ENCODE measurements at places on chromosomes 4 and X.

- DNase-seq: no peak
Measured at GRCh38 chr4:77169481-77169880, 12.5 kb downstream of the CCNG2 start.

- no peak for DNase-seq
Measured at GRCh38 chr4:102860611-102861324, 8.0 kb upstream of the CISD2 start.

DNA sequence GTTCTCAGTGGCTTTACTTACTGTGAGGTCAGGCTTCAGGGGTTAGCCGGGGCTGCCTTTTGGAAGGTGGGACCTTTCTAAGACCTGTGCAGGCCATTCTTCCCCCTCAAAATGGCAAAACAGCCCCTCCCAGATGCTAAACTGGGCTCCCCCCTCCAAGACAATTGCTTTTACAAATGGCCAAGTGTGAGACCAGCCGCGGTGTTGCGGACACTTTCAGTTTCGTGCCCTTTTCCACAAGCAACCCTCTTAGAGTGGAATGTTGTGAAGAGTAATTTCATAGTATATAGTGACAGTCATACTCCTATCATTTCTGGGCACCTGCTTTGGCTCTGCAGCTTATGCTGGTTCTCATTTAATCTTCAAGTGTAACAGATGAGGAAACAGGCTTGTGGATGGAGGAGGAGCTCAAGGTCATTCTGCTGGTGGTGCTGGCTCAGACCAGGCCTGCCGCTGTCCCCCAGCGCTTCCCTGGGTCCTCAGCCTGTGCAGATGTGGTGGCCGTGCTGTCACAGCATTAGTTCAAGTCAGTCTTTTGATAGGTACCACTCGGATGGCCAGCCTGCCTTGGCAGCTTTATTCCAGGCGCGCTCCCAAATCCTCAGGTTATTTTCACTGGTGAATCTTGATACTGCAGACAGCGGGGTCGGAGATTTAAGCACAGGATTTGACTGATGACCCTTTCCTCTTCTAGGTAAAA lies 55.0 kb upstream of the TADA2B start:
- DNase-seq: no peak

GRCh38 chr4:51942108-51942832 lies 77.9 kb downstream of the LRRC66 start:
- DNase-seq: no peak

DNA sequence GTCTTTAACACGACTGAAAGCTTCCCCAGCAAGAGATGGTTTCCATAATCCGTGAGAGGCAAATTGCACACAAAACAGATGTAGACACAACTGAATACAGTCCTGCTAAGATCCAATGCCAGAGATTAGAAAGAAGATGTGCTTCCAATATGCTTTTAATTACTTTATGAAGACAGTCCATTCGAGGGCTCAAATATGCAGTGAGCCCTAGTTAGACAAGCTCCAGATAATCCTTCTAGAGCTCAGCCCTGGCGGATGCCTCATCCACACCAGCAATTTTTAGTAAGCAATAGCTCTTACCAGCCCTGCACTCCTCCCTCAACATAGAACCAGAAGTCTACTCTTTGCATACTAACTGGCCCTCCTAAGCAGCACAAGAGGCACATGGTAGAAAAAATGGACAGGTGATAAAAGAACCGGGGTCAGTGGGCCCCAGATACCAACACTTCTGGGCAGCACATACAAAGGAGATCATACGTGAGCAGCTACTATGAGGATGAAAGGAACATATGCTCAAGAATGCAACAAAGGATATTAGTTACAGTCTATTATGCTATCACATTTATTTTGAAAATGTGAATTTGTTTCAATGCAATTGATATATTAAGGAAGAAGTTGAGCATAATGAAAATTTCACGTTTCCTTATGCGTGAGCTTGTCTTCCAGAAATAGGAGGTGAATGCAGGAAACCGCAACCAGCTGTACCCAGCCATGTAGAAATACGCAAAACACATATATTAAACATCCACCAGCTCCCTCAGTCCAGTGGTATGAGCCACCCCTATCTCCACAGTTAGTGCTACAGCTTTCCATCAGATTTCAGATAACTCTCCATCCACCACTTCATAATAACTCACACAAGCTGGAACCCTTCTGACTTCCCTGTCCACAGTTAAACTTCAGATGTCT lies 34.3 kb downstream of the GPC4 start:
- no peak for DNase-seq

- DNase-seq: no peak
Measured at GRCh38 chrX:67583171-67583570, 39.4 kb downstream of the AR start.

DNA sequence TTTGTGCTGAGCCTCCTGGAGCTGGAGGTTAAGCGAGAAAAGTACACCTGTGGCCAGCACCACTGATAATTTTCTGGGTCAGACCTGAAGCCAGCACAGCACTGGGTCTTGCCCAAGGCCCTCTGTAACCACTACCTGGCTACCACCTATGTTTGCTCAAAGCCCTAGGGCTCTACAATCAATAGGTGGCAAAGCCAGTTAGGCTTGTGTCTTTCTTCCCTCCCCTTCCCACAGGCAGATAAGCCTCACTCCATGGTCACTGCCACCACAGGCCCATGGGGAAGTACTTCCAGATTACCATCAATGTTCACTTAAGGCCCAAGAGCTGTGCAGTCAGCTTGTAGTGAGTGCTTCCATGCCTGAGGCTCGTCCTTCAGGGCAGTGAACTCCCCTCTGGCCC lies 35.2 kb upstream of the ARMCX4 start:
- DNase-seq: no peak

GRCh38 chr4:2788532-2789103 lies 4.3 kb upstream of the SH3BP2 start:
- no peak for DNase-seq

DNA sequence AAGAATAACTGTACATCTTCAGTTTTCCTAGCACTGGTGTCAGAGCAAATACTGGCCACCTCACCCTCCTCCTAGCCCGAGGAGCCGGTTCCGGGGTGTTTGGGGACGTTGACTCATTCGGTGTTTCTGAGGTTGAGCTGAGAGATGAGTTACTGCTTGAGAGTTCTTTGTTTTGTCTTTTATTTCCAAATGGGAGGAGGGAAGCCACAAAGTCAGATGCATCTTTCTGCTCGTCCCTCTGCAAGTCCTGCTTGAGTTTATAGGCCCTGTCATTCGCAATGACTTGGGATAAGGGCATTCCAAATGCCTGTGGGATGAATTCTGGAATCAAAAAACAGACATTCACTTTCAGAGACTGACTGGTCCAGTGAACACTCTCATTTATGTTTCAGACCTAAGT lies 77.5 kb downstream of the HCCS start:
- no peak for DNase-seq

- no peak for DNase-seq
Measured at GRCh38 chr4:41329361-41329760, 72.6 kb downstream of the UCHL1 start.

GRCh38 chr4:171846232-171846631 lies 33.0 kb downstream of the GALNTL6 start:
- DNase-seq: peak; percentile 33

DNA sequence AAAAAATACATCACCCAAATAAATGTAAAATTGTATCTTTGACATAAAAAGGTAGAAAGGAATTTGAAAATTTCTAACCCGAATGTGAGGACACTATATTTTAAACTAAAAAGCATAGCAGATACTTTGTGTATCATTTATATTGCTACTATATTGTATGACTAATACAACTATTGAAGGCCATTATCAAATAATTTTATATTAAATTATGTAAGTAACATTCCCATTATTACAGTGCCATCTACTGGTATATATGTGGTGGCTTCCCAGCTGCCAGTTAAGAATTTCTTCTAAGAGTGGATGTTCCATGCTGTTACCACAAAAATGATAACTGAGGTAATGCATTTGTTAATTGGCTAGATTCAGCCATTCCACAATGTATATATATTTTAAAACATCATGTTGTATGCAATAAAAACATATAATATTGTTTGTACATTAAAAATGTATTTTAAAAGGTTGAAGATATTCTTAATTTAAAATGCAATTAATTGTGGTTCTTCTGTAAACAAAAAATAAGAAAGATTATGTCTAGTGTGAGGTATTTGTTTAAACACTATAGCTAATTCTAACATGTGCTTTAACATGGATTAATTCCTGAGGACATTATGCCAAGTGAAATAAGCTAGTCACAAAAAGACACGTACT lies 65.3 kb downstream of the EGF start:
- DNase-seq: peak; percentile 14

- peak; percentile 2 for DNase-seq
Measured at GRCh38 chr4:126242679-126243390, 928.1 kb downstream of the FAT4 start.

DNA sequence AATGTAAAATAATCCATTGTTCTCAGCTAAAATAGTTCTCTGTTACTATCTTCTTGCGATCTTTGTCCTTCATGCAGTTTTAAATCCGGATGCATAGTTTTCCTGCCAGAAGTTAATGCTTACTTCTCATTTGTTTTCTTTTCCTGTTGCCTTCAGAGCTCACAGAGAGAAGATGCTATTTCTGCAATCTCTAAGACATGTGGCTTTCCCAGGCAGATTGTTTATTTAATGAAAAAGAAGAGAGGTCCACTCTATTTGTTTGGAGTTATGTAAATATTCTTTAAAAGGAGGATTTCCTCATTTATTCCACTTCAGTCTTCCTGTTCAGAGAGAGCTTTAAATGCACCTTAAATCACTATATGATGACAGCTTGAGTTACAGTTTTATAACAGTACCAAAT lies 39.3 kb upstream of the HPGD start:
- no peak for DNase-seq

DNA sequence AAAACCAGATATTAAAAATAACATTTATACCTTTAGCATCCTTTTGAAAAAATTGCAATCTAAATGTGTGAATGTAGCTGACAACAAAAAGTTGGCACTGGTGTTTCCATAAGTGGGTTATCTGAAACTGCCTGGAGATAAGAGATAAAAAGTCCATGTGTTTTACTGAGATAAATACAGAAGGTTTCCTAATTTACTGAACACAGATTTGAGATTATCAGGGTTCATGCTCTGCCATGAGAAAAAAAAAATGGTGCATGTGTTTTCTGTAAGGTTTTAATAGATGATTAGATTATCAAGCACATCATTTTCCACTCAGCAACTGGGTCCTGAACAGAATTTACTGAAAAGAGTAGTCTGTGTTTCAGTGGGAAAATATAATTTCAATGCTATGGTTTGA lies 326.2 kb upstream of the SLIT2 start:
- no peak for DNase-seq

- no peak for DNase-seq
Measured at GRCh38 chrX:50996930-50997329, 86.4 kb downstream of the BMP15 start.

DNA sequence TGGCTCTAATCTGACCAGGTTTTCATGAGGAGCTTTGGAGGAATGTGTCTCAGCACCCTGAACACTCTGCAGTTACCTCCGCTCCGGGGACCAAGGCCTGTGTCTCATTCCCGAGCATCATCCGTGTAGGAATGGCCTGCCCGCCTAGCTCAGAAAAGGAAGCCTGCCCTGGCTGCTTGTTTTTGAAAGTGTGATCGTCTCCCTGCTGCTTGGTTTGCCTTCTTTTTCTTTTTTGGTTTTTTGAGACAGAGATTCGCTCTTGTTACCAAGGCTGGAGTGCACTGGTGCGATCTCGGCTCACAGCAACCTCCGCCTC lies 73.3 kb downstream of the CRLF2 start:
- DNase-seq: no peak

DNA sequence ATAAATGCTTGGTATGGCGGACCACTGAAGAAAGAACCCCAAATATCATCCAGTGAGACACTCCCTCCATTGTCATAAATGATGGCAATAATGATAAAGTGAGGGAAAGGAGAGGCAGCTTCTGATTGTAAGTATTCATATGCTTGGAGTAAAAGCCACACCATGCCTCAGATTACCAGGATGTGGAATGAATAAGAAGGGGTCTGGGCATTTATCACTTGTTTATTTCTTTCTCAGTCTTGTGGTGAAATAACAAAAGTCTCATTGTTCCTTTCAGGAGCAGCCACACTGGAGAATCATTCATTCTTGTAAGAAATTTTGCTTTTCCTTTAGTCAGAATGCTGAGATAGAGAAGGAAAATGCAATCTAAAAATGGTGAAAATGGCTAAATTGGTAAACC lies 21.7 kb downstream of the F8 start:
- DNase-seq: no peak

- DNase-seq: no peak
Measured at GRCh38 chr4:52841682-52842456, 20.2 kb upstream of the RASL11B start.

- DNase-seq: no peak
Measured at GRCh38 chr4:165439344-165439743, 60.5 kb downstream of the CPE start.

DNA sequence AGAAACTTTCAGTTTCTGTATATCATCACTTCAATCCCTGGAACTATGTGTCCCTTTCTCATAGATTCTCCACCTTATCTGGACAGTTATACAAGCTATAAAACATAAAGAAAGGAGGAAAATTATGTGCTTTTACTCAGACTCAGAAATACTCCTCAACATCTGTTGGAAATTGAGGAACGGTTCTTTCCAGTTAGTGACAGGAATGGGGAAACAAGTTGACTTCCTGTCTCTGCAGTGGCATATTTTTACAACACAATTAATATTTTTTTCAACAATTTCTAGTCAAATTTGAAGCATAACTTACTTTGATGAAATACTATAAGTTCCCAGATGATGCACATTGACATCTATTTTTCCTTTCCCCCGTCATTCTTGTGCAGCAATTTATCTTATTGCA lies 27.9 kb downstream of the ABHD18 start:
- no peak for DNase-seq

DNA sequence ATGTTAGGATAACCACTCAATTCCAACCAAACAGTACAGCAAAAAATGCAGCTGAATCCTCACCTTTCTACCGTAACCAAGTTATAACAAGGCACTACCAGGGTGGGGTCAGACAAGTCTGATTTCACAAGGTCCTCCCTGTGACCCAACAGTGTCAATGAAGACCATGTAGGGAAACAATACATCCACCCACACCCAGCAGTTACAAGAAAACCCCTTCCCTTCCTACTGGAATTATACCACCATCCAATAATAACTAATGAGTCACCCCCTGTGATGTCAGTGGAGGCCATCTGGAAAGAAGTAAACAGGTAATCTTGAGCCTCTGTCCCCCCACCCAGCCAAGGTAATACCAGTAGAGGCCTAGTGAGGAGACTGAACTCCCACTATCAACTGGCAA lies 117.6 kb downstream of the FGF16 start:
- DNase-seq: no peak

DNA sequence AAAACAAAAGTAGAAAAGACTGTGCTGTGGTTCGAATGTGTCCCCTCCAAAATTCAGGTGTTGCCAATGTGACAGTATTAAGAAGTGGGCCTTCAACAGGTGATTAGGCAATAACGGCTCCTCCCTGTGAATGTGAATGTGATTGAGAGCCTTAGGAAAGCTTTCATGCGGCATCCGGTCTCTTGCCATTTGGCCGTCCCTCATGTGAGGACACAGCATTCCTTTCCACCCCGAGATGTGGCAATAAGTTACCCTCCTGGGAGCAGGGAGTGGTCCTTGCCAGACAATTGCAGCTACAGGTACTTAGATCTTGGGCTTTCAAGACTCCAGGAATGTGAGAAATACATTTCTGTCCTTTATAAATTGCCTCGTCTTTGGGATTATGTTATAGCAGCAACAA lies 129.3 kb downstream of the CPEB2 start:
- no peak for DNase-seq

All from Jurkat, Clone E6-1 (cell line).